Stimulated activated CD8-positive, alpha-beta memory T cell treated with anti-CD3 and anti-CD28 coated beads, Interleukin-4, amount 100 ng/mL, for 1 hour (primary cell): ENCODE measurements at places on chromosomes 2 and 18.

DNA sequence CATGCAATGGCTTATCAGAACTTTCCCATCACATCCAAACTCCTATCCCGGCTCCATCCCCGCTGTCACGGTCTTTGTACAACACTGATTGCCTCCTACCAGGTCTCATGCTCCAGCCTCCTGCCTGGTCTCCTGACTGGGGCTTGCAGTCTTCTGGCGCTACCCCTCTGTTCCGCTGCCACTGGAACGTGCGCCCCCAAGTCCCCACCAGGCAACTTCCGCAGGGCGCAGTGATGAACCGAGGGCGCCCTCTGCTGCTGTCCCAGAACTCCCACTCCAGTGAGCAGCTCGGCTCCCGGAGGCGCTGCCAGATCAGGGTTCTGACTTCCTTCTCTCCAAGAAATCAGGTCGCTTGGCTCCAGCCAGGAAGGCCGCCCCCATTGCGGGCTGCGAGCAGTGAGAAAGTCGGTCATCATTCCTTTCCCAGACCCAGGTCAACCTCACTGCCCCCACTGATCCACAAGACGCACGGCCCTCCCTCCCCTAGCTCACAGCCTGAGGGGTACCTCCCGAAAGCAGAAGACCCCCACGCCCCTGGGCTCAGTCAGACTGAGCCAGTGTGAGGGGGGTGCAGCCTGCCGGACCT, 43.9 kb upstream of the RAB11FIP5 start:
- DNase-seq: no peak

DNA sequence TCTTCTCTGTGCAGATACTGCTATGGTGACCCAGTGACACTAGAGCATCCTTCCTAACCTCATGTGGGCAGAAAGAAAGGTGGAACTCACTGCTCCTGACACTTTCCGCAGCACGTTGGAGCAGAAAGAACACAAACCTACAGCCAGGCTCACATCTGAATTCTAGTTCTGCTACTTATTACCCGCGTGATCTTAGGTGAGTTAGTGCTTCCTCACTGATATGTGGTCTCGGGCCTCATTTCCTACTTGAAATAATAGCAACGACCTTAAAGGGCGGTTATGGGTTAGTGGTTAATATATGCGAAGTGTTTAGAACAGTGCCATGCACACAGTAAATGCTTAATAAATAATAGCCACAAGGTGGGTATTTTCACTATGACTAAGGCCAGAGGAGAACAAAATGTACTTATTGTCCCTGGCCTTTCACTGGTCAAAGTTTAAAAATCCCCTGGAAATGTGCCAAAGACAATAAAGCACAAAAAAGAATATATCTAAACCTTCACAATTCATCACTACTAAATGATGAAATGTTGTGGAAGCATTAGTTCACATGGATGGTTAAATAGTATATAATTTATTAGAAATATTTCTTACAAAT, 66.6 kb downstream of the MYOM1 start:
- no peak for DNase-seq

GRCh38 chr2:238231251-238231793, 8.5 kb downstream of the HES6 start:
- DNase-seq: peak; percentile 60

DNA sequence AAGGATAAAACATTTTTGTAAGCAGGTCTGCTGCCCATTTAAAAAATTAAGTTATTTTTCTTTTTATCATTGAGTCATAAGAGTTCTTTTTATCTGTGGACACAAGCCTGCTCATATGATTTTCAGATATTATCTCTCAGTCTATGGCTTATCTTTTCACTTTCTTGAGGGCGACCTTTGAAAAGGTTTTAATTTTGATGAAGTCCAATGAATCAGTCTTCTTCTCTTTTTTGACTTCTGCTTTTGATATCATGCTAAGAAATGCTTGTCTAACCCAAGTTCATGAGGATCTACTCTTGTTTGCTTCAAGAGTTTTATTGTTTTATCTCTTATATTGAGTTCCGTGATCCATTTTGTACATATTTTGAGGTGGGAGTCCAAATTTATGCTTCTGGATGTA, 36.5 kb downstream of the PSMD14 start:
- no peak for DNase-seq

GRCh38 chr2:79622508-79622907, 109.7 kb downstream of the CTNNA2 start:
- DNase-seq: no peak

GRCh38 chr2:74704216-74704615, 50.2 kb downstream of the SEMA4F start:
- no peak for DNase-seq

- DNase-seq: no peak
Observed at GRCh38 chr18:3605486-3605952, 155.5 kb downstream of the TGIF1 start.

DNA sequence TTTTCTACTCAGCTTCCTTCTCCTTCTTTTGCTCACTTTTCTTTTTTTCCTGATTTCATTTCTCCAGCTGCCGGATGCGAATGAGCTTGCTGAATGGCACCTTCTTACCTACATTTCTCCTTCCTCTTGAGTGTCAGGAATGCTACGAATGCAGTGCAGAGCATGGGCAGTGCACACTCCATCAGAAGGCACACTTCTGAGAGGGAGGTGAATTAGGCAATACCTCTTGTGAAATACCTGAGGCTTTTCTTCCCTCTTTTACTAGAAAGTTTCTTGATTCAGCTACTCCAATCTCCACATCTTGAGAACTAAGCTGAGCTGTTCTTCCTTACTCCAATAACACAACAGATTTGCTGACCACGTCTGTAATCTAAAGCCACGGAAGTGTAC, 51.1 kb downstream of the PLEKHM3 start:
- no peak for DNase-seq

DNA sequence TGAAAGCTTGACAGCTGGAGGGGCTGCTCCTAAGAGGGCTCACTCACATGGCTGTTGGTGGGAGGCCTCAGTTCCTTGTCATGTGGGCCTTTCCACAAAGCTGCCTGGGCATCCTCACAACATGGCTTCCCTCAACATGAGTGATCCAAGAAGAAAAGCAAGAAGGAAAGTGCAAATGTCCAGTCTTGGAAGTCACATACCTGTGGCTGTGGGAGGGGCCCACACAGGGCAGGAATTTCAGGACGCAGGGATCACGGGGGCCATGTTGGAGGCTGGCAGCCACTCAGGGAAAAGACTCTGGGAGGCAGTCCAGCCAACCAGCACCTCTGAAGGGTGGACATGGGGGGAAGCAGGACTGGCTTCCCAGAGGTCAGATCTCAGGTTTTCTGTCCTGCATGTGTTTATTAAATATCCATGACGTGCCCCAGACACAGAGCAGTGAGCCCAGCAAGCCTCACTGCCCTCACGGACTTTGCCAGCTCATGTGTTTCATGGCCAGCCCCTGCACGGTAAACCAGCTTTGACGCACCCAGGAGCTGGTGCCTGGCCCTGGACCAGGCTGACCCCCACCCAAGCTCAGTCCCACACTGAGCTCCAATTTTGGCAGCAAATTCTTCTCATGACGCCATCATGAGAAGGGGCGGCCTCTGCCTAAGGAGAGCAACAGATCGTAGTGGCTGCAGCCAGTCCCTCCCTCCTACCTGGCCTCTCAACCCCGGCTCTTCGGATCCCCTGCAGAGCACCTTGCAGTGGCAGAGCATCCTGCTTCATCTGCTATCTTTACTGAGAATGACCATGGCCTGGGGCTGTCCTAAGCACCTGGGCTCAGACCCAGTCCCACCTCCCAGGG, 34.7 kb upstream of the GPR17 start:
- no peak for DNase-seq

- no peak for DNase-seq
Observed at GRCh38 chr18:45920367-45920766, 46.8 kb downstream of the EPG5 start.
